ENCODE measurements at places on chromosomes 12 and 14. TPM values are rescaled to one million over a fixed set of nuclear protein-coding genes. Genes with fewer than 3 reads are reported as not detected.

CCDC38 gene
- not detected for total RNA-seq

RIMBP2 gene
- total RNA-seq, result 0.92 TPM

IL22 gene
- total RNA-seq, result not detected

CAPZA3 gene
- not detected for total RNA-seq

CCDC175 gene
- total RNA-seq, result not detected

CBLN3 gene
- 1.3 TPM for total RNA-seq

LIN7A gene
- 0.41 TPM for total RNA-seq

BICDL1 gene
- total RNA-seq, result 0.68 TPM

DNA sequence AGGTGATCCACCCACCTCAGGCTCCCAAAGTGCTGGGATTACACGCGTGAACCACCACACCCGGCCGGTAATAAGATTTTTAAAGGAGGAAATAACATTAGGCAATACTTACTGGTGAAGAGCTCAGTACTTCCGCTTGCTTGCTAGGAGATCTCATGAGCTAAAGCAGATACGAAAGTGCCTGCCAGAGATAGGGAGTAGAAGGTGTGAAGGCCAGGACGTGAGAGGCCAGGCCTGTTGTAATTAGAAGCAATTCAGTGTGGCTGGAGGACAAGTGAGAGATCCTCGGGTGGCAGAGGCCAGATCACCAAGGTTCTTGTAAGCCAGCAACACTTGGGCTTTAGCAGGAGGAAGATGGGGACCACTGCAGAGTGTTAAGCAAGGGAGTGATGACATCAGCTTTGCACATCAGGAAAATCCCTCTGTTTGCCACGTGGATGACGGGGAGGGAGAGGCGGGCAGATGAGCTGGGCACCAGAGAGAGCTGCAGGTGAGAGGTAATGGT is 7.6 kb downstream of the TECPR2 start:
- no peak for DNase-seq
- no peak overlapping the region for H3K4me3 ChIP-seq
- H3K27me3 ChIP-seq, result no peaks in the 10 kb centered on the region
- no peak overlapping the region for H3K27ac ChIP-seq
- H3K36me3 ChIP-seq, result no peaks in the 10 kb centered on the region

DNA sequence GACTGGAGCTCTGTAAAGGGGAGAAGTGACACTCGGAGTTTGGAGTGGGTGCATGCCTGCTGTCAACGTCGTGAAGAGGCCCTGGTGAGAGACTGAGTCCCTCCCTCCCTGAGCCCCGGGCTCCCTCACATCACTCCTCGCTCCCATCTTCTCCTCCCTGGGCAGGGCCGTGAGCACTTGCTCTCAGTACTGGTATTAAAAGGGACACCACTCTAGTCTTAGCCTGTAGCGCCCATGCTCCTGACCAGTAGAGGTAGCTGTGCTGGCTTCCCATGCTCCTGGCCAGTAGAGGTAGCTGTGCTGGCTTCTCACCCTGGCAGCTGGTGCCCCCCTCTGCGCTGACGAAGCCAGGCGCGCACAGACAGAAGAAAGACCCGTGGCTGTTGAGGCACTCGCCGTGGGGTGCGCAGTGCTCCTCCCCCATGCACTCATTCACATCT is 14.7 kb downstream of the ISCA2 start:
- H3K27me3 ChIP-seq, result no peaks in the 10 kb centered on the region
- no peak overlapping the region for H3K4me3 ChIP-seq
- H3K36me3 ChIP-seq, result peaks cover 70% of the 10 kb centered on the region
- peak overlapping the region; percentile 82 for H3K27ac ChIP-seq
- peaks cover 11% of the 10 kb centered on the region for H3K4me1 ChIP-seq
- DNase-seq, result no peak

- no peak overlapping the region for H3K27ac ChIP-seq
- H3K27me3 ChIP-seq, result no peaks in the 10 kb centered on the region
- no peaks in the 10 kb centered on the region for H3K36me3 ChIP-seq
Observed at GRCh38 chr12:93790472-93791152, 113.4 kb downstream of the CRADD start.

DNA sequence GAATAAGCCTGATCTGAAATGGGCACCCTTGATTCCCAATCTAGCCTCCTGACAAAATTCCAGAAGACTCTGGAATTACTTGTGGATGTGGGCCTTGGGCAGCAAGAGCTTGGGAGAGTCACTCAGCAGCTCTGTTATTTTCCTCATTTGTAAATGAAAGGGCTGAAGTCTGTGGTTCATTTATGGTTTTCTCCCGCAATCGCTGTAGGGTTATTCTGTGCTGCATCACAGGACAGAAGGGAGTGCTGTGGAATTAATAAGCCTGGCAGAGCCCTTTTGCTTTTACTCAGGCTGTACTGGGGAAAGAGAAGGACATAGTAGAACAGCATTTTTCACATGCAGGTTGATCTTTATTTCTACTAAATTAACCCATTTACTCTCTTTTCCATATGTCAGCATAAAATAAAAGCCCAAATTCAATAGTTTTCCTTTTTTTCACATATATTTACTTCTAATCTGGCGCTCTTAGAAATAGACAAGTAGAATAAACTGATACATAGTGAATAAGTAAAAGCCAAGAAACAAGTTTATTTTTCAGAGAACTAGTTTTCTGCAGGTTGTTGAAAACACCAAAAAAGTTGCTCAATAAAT is 49.2 kb downstream of the DUSP16 start:
- no peaks in the 10 kb centered on the region for H3K27me3 ChIP-seq
- H3K4me3 ChIP-seq, result no peak overlapping the region
- no peaks in the 10 kb centered on the region for H3K36me3 ChIP-seq

DNA sequence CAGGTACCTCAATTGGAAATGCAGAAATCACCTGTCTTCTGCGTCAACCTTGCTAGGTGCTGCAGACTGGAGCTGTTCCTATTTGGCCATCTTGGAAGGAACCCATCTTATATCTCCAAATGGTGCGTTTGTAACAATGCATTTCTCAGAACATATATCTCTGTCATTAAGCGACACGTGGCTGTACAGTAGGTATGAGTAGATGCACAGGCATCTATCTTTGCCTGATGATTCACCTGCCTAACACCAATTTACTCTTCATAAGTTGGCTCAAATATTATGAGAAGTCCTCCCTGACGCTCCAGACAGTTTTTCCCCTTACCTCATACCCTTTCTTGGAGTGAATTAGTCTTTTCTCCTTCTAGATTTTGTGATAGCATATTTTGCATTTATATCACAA is 44.2 kb downstream of the GPR137C start:
- no peaks in the 10 kb centered on the region for H3K36me3 ChIP-seq
- no peaks in the 10 kb centered on the region for H3K27me3 ChIP-seq
- H3K27ac ChIP-seq, result no peak overlapping the region
- H3K4me3 ChIP-seq, result no peak overlapping the region

DNA sequence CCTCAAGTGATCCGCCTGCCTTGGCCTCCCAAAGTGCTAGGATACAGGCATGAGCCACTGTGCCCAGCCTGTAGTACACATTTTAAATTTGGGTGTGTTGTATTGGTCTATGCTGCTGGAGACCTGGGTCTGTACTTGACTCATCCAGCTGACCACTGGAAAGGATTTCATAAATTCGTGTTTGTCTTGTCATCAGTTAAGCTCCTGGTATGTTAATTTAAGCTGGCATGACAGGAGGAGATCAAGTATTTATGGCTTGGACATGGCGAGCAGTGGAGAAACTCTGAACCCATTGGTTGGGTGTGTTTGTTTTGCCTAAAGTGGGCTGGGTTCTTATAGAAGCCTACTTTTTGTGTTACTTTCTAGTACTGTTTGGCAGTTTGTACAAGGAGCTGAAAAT is 24.2 kb downstream of the YY1 start:
- peaks cover 14% of the 10 kb centered on the region for H3K36me3 ChIP-seq
- H3K27ac ChIP-seq, result no peak overlapping the region
- H3K4me1 ChIP-seq, result no peaks in the 10 kb centered on the region
- DNase-seq, result no peak
- no peak overlapping the region for H3K4me3 ChIP-seq

GRCh38 chr14:56635041-56635440 is 55.4 kb downstream of the TMEM260 start:
- H3K27ac ChIP-seq, result no peak overlapping the region
- H3K4me1 ChIP-seq, result no peaks in the 10 kb centered on the region
- H3K36me3 ChIP-seq, result peaks cover 58% of the 10 kb centered on the region
- no peak overlapping the region for H3K4me3 ChIP-seq
- no peak for DNase-seq

- H3K4me1 ChIP-seq, result peaks cover 11% of the 10 kb centered on the region
- H3K4me3 ChIP-seq, result no peak overlapping the region
- H3K27ac ChIP-seq, result peak overlapping the region; percentile 34
- no peak for DNase-seq
Observed at GRCh38 chr12:111444314-111444924, 38.7 kb downstream of the SH2B3 start.

DNA sequence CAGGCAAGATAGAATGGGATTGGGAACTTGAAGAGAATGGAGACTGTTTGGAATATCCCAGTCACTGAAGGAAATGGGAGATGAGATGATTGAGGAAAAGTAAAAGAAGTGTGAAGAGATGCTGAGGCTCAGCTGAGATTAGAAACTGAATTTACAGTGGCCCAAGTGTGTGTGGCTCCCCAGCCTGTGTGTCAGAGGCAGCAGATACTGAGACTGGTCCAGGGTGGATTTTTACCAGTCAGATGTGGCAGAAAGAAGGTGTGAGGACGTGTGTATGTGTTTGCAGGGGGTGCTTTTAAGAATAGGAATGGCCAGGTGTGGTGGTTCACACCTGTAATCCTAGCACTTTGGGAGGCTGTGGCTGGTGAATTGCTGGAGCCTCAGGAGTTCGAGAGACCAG is 42.9 kb downstream of the PRKCH start:
- H3K4me3 ChIP-seq, result no peak overlapping the region
- H3K4me1 ChIP-seq, result peaks cover 4% of the 10 kb centered on the region

DNA sequence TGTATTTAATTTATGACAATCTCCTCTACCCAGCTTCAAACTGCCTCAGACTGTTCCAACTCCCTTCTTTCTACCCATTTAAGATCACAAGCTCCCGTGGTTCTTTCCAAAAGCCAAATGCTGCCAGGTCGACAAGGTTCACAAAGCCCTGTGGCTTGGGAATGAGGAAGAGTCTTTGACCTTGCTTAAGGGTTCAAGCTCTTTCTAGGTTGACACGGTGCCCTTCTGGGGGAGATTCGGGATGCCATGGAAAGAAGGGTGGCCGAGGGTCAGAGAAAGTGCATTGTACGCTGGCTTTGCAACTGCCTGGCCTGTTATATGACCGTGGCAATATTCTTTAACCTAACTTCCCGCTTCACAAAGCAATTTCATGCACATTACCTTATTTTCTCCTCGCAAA is 239.3 kb downstream of the ANO2 start:
- H3K36me3 ChIP-seq, result no peaks in the 10 kb centered on the region
- no peak for DNase-seq
- no peak overlapping the region for H3K27ac ChIP-seq
- H3K27me3 ChIP-seq, result no peaks in the 10 kb centered on the region

GRCh38 chr12:89663577-89664357 is 44.9 kb downstream of the ATP2B1 start:
- no peak overlapping the region for H3K4me3 ChIP-seq
- H3K27ac ChIP-seq, result no peak overlapping the region
- no peak for DNase-seq
- peaks cover 6% of the 10 kb centered on the region for H3K4me1 ChIP-seq

DNA sequence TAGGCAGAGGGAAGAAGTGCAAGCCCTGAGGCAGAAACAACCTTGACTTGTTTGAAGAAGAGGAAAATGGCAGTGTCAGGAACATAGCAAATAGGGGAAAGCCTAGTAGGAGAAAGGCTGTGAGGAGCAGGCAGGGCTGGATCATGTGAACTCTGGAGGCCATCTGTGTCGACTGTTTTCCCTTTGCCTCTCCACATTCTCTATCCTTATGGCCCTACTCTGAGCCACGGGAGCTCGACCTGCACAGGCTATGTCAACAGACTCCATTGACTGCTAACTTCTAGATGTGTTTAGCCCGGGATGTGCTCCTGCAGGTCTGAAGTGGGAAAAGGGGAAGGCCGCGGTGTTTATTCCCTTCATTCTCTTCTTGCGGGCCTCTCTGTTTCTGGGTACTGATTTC is 35.2 kb downstream of the EGLN3 start:
- H3K36me3 ChIP-seq, result no peaks in the 10 kb centered on the region
- peaks cover 34% of the 10 kb centered on the region for H3K4me1 ChIP-seq
- DNase-seq, result no peak
- H3K27me3 ChIP-seq, result no peaks in the 10 kb centered on the region
- H3K4me3 ChIP-seq, result no peak overlapping the region
- H3K27ac ChIP-seq, result peak overlapping the region; percentile 40

- H3K36me3 ChIP-seq, result no peaks in the 10 kb centered on the region
- H3K4me1 ChIP-seq, result no peaks in the 10 kb centered on the region
- no peak overlapping the region for H3K27ac ChIP-seq
- H3K4me3 ChIP-seq, result no peak overlapping the region
Observed at GRCh38 chr12:123773375-123773774, 11.3 kb downstream of the DNAH10 start.

GRCh38 chr12:1918884-1919236 is 408 bp upstream of the CACNA2D4 start:
- DNase-seq, result no peak
- H3K36me3 ChIP-seq, result no peaks in the 10 kb centered on the region
- H3K27me3 ChIP-seq, result no peaks in the 10 kb centered on the region
- H3K4me1 ChIP-seq, result peaks cover 3% of the 10 kb centered on the region
- H3K27ac ChIP-seq, result no peak overlapping the region

GRCh38 chr12:117727301-117727700 is 241.5 kb downstream of the KSR2 start:
- DNase-seq, result no peak
- H3K27me3 ChIP-seq, result no peaks in the 10 kb centered on the region
- no peaks in the 10 kb centered on the region for H3K36me3 ChIP-seq
- H3K4me1 ChIP-seq, result no peaks in the 10 kb centered on the region
- H3K4me3 ChIP-seq, result no peak overlapping the region
- H3K27ac ChIP-seq, result no peak overlapping the region

DNA sequence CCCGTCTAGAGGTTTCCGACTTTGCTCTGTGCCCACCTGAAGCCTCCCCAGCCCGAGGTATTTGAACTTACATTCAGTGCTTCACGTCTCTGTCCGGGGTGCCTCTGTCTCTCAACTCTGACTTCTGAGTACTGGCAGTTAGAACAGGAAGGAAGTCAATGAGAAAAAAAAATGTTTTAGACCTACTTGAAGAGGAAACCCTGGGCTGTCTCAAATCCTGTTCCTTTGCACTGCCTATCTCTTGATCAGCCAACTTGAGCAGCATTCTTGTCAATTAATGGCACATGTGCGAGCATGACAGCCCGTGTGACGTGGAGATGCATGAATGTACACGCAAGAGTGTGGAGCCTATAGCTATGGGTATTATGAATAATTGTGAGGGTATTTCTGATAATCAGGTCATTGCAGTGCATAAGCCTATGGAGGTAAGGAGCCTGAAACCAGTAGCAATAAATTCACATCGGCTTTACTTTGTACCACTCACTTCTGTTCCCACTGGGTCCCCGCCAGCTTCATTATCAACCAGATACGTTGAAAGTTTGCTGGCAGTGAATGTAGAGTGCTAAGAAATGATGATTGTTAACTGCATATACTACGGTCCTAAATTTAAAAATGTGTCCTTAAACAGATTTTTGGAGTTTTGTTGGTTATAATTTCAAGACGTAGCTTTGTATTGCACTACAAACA is at the start of gene ARHGDIB:
Gene ARHGDIB (minus strand): TSS at position 136 of the 687 bp plus-strand sequence. CDS start 10,889 bp downstream, outside the sequence.
- H3K4me3 ChIP-seq, result peak within 1 kb of the TSS; percentile 73
- no peaks in the 10 kb centered on the region for H3K27me3 ChIP-seq
- peak within 1 kb of the TSS; percentile 27 for H3K27ac ChIP-seq
